RWPE2 (cell line): ENCODE measurements at places on chromosomes 1 and 21.

DNA sequence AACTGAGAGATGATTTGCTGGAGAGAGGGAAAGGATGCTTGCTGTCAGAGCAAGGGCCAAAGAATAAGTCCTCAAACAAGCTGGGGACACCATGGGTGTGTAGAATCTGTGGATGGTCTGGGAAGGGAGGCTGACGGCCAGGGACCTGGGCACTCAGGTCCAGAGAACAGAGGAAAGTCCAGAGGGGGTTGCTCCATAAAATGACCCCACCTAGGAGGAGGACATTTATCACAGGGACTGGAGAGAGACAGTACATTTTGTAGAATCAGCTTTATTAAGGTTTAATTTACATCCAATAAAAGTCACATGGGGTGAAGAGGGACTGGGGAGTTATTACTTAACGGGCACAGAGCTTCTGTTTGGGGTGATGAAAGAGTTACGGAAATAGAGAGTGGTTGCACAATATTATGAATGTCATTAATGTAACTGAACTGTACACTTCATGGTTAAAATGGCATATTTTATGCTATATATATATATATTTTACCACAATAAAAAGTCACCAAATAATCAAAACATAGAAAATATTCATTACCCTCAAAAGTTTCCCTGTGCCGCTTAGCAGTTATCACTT, 73.0 kb upstream of the ABCD3 start:
- no peak for DNase-seq

DNA sequence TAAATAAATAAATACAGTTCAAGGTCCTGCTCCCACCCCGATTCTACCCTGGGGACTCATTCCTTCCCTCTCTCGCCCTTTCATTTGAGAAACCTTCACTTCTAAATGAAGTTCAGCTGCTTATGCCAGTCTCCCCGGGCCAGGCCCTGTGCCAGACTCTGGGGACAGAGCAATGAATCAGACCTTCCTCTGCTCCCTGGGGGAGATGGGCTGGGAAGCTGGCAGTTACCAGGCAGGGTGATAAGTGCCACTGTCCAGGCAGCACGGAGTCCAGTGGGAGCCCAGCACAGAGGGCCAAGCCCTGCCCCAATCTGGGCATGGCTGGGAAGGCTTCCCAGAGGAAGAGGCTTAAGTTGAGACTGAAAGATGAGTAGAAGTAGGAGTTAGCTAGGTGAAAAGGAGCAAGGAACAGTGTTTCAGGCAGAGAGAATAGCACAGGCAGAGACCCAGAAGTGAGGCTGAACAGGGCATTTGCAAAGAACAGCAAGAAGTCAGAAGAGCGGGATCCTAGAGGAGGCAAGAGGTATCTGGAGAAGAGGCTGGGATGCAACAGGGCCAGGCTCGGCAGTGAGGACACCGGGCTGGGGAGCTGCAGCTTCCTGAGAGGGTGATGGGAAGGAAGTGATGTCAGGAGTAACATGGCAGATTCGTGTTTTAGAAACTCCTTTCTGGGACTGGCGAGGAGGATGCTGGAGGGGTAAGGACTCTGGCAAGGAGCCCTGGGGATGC, 13.5 kb downstream of the KCNQ4 start:
- no peak for DNase-seq

- DNase-seq: no peak
These were observed 604.6 kb downstream of the ADGRL2 start for GRCh38 chr1:82405333-82405732.

DNA sequence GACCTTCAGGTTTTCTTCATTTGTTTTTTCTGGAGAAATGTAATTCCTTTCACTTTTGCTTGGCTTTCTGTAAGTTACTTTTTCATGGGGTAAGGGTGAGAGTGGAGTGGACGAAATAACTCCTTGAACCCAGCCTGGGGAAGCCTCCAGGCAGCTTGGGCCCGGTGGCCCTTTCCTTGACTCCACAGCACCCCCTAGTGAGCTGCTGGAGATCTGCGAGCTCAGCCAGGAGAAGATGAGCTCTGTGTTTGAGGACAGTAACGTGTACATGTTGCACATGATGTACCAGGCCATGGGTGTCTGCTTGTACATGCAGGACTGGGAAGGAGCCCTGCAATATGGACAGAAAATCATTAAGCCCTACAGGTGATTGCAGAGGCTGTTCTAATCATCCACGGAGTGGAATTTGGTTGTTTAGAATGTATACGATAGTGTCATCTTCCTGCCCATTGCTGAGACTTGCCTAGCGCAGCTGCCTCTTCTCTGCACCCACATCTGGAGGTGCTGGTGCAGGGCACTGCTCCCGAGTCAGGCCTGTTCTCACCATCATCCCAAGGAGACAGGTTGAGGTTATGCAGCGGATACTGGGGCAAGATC, 51.0 kb downstream of the SMYD2 start:
- DNase-seq: no peak

- DNase-seq: no peak
These were observed 339.4 kb downstream of the BRINP3 start for GRCh38 chr1:190138266-190138665.

DNA sequence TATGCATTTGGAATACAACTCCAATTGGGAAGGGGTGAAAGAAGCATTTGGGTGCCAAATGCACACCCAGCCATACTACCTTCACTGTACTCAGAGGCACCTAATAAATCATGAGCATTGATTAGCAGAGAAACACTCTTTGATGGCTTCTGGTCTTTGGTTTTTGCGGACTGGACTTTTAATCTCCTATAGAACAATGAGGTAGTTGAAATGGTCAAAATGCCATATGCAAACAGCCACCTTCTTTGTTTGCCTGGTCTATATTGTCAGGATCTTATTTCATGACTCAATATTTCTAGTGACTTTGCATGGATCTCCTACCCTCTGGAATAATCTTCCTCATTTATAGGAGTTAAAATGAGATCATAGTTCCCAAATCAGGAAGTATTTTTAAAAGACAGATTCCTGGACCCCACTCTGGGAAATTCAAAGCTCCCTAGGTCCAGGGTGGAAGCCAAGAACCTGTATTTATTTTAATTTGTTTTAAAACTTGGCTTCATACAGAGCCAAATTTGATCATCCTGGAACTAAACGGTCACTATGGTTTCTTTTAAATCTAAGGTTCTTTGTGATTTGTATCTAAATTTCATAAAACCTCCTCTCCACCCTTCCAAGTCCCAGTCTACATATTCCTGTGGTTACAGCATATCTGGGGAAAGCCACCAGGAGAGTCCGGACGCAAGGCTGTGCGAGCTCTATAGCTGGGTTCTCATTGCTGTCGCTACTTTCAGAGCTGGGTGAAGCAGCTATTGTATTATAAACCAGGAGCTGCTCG, 8.7 kb downstream of the FAM3B start:
- DNase-seq: no peak

DNA sequence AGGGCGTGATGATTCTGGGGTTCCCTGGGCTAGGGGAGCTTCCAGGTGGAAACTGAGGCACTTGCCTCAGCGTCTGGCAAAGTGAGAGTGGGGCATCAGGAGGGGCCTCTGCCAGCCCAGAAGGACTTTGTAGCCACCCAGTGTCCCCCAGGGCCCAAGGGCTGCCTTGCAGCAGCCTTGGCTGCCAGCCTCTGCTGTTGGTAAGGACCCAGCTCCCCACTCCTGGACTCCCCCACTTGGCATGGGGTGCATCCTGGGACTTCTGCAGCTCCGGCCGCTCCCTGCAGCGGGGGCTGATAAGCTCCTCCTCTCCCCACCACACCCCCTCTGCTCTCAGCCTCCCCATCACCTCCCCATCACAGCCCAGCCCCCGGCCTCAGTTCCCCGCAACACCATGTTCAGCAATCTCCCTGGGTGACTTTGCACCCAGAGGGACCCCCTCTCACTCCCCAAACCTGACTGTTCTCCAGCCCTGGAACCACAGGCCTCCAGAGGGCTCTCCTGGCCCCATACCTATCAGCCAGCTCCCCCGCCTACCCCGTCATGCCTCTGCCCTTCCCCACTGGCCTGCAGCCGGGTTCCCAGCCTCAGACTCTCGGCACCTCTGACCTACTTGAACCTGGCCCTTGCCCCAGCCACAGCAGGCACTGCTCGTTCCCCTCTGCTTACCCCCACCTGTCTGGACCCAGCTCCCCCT, 113.0 kb downstream of the CRYAA start:
- DNase-seq: peak; percentile 45

DNA sequence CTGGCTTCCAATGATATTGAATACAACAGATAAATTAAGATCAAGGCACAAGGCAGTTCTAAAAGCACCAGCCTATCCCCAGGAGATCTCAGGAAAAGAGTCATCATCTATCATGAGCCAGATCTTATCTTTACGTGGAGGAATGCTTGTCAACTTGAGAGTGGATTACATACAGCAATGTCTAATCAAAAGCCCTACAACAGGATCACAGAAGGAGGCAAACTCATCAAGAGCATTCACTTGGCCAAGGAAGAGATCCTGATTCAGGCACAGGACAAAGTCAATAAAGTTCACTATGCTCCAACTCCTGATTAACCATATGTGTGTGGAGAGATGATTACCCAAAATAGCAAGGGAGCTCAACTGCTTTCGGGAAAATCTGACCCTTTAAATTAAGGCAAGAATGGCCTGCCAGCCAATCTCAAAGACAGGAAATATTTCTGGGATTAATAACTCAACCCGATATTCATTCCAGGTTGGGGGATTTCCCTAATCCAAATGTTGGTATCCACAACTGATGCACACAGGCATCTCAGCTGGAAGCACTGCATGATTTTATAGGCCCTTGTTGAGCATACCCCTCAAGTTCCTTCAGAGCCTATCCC, 33.7 kb downstream of the TBX15 start:
- DNase-seq: no peak
